ENCODE measurements at places on chromosomes 7 and 10. TPM values are rescaled to one million over a fixed set of nuclear protein-coding genes. Genes with fewer than 3 reads are reported as not detected.

DNMBP gene
- polyA plus RNA-seq = 21.9 TPM

TSPAN13 gene
- 152 TPM for polyA plus RNA-seq

OGDHL gene
- polyA plus RNA-seq = 21.4 TPM

UPK3B gene
- 0.42 TPM for polyA plus RNA-seq

SPDYE18 gene
- polyA plus RNA-seq = 0.40 TPM

GIMAP2 gene
- not detected for polyA plus RNA-seq

LRRC4 gene
- 2.9 TPM for polyA plus RNA-seq

NAT16 gene
- polyA plus RNA-seq = not detected

TEX36 gene
- not detected for polyA plus RNA-seq

GCK gene
- 26.7 TPM for polyA plus RNA-seq

SNX10 gene
- 9.3 TPM for polyA plus RNA-seq

WDR86 gene
- polyA plus RNA-seq = 87.0 TPM

SPDYE1 gene
- 1.6 TPM for polyA plus RNA-seq

AKR1D1 gene
- 0.18 TPM for polyA plus RNA-seq

UCMA gene
- not detected for polyA plus RNA-seq

ARF5 gene
- 298 TPM for polyA plus RNA-seq

STMP1 gene
- polyA plus RNA-seq = 91.1 TPM

MSRB2 gene
- polyA plus RNA-seq = 149 TPM

ELOVL3 gene
- polyA plus RNA-seq = 0.10 TPM
